NCI-H1048 (cell line): ENCODE measurements at places on chromosomes 5 and 9.

GRCh38 chr5:135012033-135012588, 21.9 kb downstream of the PITX1 start:
- DNase-seq: no peak

- DNase-seq: no peak
These were observed 108.9 kb downstream of the IZUMO3 start for GRCh38 chr9:24436761-24437160.

DNA sequence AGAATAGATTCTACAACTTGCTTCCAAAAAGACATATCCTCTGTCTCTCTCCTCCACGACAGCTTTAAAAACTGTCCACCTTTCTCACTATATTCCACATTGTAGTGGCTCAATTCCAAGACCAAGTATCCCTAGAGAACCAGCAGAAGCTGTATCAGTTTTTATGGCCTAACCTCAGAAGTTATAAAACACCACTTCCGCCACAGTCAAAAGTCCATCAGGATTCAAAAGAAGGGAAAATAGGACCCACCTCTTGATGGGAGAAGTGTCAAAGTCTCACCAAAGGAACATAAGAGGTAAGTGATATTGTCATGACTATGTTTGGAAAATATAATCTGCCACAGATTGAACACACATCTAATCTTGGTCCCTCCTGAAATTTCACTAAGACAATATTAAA, 299.2 kb upstream of the RGMB start:
- no peak for DNase-seq

- no peak for DNase-seq
These were observed 5.5 kb downstream of the B4GALT1 start for GRCh38 chr9:33161589-33162132.

DNA sequence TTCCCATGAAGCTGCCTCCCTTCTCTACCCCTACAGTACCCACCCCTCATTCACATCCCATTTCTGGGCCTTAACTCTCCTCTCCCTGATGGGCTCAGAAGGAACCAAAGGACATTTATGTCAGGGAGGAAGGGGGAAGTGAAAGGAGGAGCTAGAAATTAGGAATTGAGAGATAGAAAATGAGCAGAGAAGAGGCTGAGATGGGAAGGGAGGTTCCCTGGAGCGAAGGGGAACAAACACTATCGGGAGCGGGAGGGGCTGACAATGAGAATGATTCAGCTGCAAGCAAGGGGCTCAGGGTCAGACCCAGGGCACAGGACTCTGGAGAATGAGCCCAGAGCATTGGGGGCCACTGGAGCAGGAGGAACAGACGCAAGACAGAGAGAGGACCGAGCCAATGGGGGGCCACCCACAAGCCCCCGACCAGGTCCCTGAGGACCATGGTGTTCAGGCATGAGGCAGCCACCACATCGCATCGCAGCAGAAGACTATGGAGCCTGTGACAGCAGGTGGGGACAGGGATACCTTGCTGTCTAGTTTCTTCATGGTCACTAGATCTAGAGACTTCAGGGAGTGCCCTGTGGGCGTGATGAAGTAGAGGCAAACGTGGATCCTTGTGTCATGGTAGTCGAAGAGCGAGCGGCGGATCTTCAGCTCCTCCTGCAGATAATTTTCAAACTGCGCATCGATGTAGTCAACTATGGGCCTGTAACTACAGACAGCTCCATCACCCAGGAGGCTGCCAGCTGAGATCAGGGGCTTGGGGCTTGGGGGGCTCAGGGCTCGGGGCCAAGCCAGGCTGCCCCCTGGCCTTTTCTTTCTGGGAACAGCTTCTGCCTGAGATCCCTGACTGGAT, 13.6 kb downstream of the SEPTIN8 start:
- DNase-seq: no peak

DNA sequence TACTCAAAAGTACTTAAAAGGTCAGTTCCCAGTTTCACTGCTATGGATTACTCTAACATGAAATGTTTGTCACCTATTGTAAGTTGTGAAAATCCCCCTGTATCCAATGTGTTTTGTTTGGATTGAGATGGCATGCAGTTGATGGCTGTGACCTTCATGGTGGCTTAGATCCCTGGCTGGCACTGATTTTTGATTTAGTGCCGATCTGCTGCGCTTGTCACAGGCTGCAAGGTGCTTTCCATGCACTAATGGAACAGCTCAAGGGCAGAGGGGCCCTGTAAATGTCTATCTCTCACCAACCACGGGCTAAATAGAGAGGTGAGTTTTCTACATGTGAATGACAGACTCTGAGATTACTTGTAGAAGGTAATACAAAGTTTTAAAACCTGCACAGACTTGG, 69.8 kb upstream of the WDR41 start:
- DNase-seq: no peak

DNA sequence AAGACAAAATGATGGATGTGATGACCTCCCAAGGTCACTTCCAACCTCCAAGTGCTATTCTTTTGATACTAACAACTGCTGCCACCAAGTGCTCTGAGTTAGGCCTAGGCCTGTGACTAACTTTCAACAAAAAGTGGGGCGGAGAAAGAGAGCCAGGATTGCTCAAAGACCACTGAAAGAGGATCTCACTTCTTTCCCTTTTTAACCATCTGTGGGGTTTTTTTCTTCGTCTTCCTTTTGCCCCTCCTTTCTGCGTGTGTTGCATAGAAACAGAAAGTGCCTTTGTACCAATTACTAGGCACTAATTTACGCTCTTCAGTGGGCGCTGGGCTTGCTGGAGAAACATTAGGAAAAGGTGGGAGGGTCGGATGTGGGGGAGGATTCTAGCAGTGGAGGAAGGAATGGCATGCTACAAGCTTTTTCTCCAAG, 8.0 kb downstream of the KLF9 start:
- no peak for DNase-seq

- DNase-seq: no peak
These were observed 65.8 kb downstream of the MTX3 start for GRCh38 chr5:79924936-79925893.

DNA sequence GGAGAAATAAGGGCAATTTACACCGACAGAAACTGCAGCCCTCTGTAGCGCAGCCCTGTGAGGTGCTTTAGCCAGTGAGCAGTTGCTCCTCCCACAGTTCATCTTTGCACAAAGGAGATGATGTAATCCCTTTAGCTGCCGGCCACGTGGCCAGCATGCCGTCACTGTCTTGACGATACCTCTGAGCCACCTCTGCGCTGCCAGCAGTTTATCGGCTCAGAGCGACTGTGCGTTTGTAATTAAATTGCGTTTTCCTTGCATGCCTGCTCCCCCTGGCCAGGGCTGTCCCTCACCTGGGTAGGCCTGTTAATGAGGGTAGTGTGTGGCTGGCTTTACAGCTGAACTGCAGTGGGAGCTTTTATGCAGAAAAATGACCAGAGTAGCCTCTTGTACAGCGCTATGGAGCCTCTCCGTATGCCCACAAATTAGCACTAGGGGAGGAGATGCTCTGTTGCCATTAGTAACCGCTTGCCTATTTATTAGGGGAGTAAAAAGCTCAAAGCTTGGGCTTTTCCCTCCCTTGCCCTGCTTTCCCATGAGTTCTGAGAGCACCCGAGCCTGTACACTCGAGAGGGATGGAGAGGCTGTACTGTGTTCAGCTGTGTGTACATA, 107.0 kb downstream of the TRIO start:
- DNase-seq: peak; percentile 57
